ENCODE measurements at places on chromosomes 2 and 18.
A peak's percentile ranks its signal among the peaks of the same experiment; 100 is the strongest.

DNA sequence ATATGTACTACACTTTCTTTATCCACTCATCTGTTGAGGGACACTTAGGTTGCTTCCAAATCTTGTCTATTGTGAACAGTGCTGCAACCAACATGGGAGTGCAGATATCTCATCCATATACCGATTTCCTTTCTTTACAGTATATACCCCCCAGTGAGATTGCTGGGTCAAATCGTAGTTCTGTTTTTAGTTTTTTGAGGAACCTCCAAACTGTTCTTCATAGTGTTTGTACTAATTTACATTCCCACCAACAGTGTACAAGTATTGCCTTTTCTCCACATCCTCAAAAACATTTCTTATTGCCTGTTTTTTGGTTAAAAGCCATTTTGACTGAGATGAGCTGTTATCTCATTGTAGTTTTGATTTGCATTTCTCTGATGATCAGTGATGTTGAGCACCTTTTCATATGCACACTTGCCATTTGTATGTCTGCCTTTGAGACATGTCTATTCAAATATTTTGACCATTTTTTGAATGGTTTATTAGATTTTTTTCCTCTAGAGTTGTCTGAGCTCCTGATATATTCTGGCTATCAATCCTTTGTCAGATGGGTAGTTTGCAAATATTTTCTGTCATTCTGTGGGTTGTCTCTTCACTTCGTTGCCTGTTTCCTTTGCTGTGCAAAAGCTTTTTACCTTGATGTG, 12.2 kb downstream of the PLEK start:
- DNase-seq = no peak

GRCh38 chr2:8515864-8516533, 165.9 kb upstream of the ID2 start:
- DNase-seq = peak; percentile 63

- DNase-seq = no peak
These were observed 172.8 kb downstream of the VAPA start for GRCh38 chr18:10086458-10087210.

- peak; percentile 84 for DNase-seq
These were observed 16.2 kb upstream of the RHOB start for GRCh38 chr2:20430461-20431300.

- DNase-seq = no peak
These were observed 859 bp downstream of the GREB1L start for GRCh38 chr18:21242780-21243401.

GRCh38 chr18:7626922-7627440, 59.9 kb downstream of the PTPRM start:
- no peak for DNase-seq

- no peak for DNase-seq
These were observed 79.9 kb downstream of the ANTXR1 start for GRCh38 chr2:69092857-69093256.

- no peak for DNase-seq
These were observed 95.5 kb upstream of the AGAP1 start for GRCh38 chr2:235398321-235398720.

DNA sequence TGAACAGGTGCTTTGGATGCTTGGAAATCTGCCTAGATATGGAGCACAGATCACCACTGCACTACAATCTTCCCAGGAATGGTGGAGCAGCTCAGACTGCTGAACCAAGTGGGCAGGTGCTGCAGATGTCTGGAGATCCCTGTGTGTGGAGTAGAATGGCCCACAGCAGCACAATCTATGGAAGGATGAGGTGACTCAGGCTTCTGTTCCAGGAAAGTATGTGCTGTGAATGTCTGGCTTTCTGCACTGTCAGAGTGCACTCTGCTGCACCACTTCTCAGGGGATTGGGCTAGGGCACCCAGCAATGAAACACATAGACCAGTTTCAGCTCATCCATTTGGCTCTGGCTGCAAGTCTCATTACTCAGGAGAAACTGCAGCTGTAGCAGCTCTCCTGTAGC, 865.4 kb upstream of the NXPH2 start:
- no peak for DNase-seq
